ENCODE measurements at places on chromosomes 1 and 21.
A peak's percentile ranks its signal among the peaks of the same experiment; 100 is the strongest.

DNA sequence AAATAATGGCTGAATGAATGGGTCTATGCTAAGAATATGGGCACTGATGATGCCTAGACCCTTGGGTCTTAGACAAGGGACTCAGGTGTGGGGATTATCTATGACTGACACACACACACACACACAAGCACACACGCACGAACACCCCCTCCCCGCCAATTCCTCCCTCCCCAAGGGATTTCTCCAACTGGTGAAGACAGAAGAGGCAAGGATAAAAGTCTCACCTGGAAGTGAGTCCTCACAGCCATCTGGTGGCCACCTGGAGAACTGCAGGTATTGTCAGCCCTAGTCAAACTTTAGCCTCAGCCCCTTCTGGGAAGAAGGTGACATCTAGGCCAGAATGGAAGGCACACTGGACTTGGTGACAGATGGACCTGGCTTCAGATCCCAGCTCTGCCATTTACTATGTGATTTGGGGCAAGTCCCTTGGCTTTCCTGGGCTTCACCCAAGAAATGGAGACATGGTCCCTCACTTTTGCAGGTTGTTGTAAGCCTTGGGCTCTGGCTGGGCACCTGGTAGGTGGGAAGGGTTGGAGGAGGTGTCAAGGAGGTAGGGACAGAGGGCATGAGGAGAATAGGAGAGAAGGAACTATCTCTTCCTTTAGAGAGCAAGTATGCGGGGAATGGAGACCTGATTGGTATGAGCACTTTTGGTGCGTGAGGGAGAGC is 4.0 kb upstream of the GPR3 start:
- peak; percentile 64 for DNase-seq

- no peak for DNase-seq
Measured at GRCh38 chr1:18612073-18612472, 18.6 kb upstream of the PAX7 start.

GRCh38 chr1:117794073-117794472 is 135.3 kb downstream of the GDAP2 start:
- DNase-seq: no peak

DNA sequence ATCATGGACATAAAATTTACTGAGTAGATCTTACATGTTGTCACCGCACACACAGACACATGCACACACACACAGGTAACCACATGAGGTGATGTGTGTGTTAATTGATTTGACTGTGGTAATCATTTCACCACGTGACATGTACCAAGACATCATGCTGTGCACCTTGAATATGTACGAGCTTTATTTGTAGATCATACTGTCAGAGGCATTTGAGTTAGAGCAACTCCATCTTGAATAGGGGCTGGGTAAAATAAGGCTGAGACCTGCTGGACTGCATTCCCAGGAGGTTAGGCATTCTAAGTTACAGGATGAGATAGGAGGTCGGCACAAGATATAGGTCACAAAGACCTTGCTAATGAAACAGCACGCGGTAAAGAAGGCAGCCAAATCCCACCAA is 31.7 kb upstream of the TRIM17 start:
- no peak for DNase-seq

DNA sequence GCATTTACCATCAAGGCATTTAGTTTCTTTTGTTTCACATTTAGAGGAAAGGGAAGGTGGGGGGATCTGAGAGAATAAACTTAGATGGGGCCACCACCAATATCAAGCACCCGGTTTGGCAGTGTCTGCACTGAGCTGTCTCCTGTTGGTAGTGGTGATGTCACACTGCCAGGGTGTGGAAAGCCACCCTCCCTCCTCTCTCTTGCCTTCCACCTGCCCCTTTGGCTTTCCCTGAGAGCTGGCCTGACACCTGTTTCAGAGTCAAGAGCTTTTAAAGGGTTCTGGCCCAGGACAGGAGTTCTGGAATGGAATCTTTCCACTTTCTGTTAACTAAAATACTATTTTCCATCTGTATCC is 13.4 kb downstream of the ATF3 start:
- no peak for DNase-seq

GRCh38 chr1:204077979-204078696 is 5.2 kb downstream of the SOX13 start:
- DNase-seq: no peak

GRCh38 chr1:52323731-52324130 is 42.3 kb downstream of the CC2D1B start:
- DNase-seq: no peak

DNA sequence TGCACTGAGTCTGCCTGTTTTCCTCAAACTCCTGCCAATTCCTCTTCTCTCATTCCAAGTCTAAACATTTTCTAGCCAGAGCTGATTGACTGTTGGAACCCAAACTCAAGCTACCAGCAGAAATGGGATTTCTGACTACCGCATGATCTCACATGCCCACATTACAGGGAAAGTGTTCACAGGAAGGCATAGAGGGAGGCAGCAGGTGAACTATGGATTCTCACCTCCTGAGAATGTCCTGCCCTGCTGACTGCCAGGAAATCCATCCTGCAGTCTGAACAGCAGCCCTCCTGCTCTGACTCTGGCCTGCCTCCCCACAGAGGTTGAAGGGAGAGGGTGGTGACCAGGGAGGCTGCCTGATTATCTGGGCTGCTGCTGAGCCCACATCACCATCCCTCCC is 22.5 kb downstream of the IQGAP3 start:
- no peak for DNase-seq

GRCh38 chr1:86429835-86430234 is 5.9 kb downstream of the CLCA2 start:
- peak; percentile 68 for DNase-seq

- no peak for DNase-seq
Measured at GRCh38 chr1:238115852-238116251, 225.1 kb upstream of the ZP4 start.

DNA sequence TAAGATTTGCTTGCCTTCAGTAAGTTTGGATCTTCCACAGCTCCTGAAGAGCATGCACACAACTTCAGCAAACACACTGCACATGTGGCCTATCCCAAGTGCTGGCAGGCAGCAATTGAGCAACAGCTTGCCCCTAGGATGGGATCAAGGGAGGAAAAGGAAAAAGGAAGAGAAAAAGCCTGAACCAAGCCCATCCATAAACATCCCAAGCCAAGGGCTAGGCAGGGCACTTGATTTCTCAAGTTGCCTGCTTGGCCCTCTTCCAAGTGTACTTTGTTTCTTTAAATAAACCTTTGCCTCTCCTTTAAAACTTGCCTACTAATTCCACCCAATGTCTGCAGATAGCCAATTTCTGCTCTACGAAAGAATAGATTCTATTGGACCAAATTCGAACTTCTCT is 49.0 kb upstream of the OLFM3 start:
- DNase-seq: no peak

DNA sequence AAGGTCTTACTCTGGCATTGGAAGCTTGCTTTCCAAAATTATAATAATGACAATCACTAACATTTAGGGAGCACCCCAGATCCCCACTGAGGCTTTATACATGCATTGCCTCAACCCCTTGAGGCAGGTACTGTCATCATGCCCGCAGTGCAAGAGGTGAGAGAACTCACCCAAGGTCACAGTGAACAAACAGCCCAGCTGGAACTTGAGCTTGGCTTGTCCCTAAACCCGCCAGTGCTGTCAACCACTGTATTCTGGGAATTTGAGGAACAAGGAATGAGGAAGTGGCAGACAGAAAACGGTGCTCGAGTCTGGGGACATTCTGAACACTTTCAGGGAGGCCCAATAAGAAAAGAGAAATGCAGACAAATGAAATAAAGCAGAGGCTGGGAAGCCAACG is 34.6 kb upstream of the TLR5 start:
- DNase-seq: no peak

GRCh38 chr1:12604114-12604874 is 13.7 kb downstream of the DHRS3 start:
- DNase-seq: no peak

GRCh38 chr1:183773482-183774274 is 31.2 kb upstream of the RGL1 start:
- DNase-seq: no peak

GRCh38 chr1:161768986-161769672 is 3.0 kb downstream of the ATF6 start:
- DNase-seq: no peak

DNA sequence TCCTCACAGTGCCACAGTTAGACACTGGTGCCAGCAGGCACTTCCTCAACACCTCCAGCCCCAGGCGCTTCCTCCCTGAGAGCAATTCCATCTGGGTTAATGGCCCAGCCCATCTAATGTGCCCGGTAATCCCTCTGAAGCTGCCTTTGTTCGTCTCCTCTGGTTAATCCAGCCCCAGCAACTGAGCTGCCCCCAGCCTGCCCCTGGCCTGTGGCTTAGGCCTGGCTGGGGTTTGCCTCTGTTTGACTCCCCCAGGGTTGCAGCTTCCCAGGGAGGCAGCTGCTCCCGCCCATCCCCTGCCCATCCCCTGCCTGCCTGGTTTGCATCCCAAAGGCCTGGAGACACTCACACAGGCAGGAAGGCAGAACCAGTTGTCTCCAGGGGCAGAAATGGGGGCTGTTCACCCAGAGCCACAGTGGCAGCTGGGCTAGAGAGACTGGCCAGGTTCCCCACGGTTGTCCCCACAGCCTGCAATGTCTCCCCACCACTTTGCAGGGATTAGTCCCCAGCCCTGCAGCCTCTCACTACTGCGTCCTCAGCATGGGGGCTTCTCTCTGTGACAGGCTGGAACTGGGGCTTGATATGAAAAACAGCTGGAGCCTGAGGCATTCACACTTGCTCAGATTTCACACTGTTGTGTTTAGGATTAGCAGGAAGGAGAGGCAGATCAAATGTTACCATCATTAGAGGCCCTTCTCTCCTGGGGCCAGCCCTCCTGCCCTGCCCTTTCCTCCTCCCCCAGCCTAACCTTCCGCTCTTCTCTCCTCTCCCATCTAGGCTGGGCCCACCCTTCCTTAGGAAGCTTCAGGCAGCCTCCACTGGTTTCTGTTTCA is 120.2 kb downstream of the TLR5 start:
- DNase-seq: no peak

DNA sequence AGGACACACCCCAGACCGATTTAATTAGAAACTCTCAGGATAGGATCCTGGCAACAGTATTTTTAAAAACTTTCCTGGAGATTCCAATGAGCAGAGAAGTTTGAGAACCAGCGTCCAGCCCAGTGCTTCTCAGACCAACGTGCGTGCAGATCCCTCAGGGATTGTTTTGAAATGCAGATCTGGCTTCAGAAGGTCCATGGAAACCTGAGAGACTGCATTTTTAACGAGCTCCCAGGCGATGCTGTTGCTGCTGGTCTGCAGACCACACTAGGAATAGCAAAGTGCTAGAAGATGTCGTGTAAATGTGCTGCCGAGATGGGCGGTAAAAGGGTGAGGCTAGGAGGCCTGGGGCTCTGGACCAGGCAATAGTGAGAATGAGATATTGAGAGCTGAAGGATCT is 18.4 kb upstream of the CASQ1 start:
- DNase-seq: no peak

DNA sequence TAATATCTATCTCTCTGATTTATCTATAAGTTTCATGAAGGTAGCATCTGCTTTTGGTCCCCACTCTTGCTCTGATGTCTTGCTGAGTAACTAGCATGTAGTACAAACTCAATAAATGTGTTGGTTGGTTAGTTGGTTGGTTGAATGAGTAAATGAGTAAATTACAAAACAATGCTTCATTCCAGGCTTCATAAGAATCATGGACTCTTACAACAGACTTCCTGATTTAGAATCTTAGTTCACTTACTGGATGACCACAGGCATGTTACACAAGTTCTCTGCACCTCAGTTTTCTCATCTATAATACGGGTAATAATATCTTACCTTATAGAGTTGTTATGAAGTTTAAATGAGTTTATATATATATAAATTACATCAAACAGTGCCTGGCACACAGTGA is 98.6 kb downstream of the ZNF281 start:
- DNase-seq: no peak

DNA sequence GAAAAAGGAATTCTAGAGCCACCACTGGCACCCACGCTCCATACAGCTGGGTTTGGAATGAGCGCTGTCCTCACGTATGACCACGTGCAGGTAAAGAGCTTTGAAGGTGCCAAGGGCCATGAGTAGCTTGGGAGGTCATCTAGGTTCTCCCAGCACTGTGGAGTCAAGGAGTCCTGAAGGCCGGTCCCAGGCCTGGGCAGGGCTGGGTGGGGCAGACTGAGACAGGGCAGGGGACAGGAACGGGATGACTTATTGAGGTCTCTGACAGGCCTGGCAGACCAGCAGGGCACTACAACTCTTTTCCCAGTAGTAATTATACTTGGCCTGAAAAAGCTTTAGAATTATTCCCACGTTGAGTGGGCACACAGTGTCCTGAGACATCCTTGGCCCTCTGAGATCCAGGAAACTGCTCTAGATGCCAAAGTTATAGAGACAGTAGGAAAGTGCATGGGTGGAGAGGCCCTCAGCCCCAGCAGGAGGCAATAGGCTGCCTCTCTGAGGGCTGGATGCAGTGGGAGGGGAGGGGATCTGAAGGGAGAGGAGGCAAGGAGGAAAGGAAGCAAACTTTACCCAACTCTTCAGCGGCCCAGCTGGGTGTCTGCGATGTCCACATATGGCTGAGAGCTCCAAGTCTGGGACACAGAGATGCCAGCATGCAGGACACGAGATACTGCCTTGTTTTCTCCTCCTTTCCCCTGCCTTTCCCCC is 1.8 kb upstream of the CDA start:
- DNase-seq: no peak

DNA sequence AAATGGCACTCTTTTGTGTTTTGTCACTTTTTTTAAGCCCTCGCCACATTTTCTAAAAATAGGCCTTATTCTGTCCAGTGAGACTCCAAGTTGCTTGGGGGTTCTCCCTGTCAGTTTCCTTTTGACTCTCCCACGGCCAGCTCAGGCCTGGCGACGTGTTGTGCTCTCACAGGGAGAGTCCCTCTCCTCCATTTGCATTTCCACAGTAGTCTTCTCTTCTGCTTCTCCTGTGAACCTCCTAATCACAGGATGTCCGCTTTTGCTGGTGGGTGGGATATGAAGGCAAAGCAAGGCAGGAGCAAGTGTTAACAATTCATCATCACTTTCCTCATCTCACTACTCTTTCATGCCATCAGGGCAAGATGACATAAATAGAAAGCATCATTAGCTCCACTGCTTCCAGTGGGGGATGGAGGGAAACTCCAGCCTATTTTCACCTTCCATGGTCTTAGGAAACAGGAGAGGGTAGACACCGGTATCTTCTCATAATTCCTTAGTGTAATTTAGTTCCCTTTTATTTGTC is 99.8 kb downstream of the INTS7 start:
- no peak for DNase-seq

All from KG1 (cell line).